ENCODE measurements at places on chromosomes 3 and 15.

DNA sequence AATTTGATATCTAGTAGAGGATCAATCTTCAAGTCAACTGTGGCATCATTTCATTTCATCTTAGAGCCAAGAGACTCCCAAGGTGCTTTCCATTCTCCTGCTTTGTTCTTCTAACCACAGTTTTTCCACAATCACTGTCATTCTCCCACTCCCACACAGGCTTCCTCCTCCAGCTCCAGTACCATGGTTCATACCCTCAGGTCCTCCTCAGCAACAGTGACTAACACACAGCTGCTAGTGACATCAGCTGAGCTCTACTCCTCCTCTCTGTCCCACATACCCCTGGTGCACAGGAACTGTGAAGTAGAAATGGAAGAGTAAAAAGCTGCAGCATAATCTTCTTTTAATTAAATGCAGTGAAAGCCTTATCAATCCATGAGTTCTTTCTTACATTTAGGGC, 200.2 kb upstream of the DPH6 start:
- no peak for DNase-seq

DNA sequence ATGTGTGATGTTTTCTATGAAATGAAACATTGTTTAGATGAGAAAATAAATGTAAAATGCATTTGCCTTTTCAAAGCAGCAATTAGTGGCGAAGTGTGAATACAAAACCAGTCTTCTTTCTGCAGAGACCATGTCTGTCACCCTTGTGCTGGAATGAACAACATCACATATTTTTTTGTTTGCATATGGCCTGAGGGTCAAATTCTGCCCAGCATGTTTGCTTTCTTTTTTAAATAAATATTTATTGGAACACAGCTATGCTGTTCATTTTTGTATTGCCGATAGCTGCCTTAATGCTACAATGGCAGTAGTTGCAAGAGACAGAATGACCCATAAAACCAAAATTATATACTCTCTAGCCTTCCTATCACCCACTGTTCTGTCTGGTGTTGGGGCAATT, 75.3 kb upstream of the SNRPN start:
- DNase-seq, result no peak

DNA sequence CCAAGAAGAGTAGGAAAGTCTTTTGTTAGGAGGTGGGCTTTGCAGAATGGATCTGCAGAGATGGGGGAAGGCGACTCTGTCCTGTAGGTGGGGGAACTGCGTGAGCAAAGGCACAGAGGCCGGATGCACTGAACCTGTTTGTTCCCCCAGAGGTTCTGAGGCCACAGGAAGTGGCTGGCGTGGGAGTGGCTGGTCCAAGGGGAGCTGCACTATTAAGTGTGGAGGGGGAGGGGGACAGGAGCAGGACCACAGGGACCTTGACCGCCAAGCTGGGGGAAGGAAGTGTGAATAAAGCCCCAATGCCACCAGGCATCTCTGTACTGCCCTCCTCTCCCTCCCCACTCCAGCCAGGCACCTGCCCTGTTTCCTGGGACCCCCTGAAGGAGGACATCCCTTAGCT, 51.8 kb downstream of the CYP11A1 start:
- no peak for DNase-seq

- DNase-seq, result no peak
Observed at GRCh38 chr3:77815467-77815866, 775.6 kb downstream of the ROBO2 start.

- no peak for DNase-seq
Observed at GRCh38 chr15:70362350-70362749, 264.6 kb upstream of the TLE3 start.

GRCh38 chr3:8746780-8747345, 13.3 kb downstream of the CAV3 start:
- no peak for DNase-seq

DNA sequence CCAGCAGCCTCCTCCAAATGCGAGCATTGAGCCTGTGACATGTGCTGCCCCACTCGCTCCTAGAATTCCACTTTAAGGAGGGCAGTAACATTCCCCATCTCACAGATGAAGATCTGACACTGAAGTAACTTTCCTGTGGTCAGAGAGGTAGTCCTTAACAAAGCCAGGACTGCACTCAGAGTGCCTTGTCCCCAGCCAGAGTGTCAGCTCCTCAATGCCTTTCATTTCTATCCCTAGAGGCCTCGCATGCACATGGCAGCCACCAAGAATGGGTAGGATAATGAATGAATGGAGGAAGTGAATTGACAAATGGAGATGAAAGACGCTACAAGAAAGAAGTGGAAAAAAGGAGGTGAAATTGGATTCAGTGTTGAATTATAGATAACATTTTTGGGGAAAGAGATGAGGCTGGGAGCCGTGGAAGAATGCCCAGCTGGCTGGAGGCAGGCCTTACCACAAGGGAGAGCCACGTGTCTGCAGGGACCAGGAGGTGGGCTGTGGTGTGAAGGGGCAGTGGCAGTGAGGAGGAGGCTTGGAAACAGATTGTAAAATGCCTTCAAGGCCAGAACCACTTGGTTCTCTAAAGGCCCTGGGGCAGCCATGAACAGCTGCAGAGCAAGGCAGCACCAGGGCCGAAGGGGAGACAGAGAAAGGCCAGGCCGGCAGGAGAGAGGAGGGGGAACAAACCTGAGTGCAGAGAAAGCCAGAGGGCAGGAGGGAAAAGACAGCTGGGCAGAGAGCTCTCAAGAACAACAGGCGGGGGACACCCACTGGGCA, 10.4 kb downstream of the CFAP92 start:
- DNase-seq, result no peak

GRCh38 chr3:144241404-144241803, 269.8 kb downstream of the DIPK2A start:
- no peak for DNase-seq

DNA sequence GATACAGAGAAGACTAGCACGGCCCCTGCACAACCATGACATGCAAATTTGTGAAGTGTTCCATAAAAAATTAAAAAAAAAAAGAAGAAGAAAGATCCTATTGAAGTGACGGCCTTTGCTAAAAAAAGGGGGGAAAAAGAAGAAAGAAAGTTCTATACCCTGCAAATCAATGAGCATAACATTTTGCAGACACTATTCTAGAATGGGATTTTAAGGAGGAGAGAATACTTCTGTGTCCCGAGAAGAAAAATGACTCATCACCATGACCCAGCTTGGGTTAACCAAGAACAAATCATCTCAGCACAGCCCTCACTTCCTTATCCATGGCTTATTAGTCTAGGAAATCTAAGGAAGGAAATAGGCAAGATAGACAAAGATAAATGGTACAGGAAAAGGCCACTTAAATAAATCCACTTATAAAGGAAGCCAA, 7.4 kb upstream of the SH3BP5 start:
- no peak for DNase-seq

DNA sequence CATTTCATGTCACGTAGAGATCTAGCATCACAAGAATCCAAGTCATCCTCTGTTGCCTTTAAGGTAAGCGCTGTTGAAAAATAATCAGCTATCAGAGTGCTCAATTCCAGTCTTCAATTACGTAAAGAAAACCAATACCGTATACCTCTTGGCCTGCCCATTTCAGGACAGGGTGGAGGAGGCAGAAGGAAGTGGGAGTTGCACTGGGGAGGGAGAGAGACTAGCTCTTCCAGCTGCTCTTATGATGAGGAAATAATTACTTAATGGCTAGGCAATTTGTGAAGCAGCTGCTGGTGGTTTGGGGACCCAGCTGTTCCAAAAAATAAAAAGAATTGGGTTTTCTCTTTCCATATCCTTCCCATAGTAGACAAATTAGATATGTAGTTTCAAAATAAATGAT, 365.8 kb upstream of the MCTP2 start:
- no peak for DNase-seq

DNA sequence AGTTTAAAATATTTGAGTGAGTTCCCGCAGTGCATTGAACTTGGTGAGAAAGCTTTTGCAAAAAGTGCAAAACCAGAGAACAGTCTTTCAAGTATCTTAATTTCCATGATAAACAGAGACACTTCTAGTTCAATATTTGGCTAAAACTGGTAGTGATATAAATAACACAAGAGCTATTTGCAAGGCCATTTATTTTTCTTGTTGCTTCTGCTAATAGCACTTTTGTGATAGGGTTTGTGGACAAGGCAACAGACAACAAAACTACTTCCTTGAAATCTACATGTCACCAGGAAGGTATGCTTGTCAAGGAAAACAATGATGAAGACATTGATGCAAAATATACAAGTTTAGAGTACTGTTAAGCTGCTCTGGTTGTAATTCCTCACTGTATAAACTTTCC, 1225.1 kb downstream of the OTOL1 start:
- DNase-seq, result no peak

Measured in CD4-positive, alpha-beta memory T cell (primary cell).